WTC11 (cell line): ENCODE measurements at places on chromosomes 7 and 10. TPM values are rescaled to one million over a fixed set of nuclear protein-coding genes. Genes with fewer than 3 reads are reported as not detected.

Gene IL6
- total RNA-seq = 0.27 to 0.71 TPM (median 0.52 TPM) in 3 replicates

Gene TSPAN12
- 16.5 to 17.3 TPM (median 16.8 TPM) in 3 replicates for total RNA-seq

Gene SLC16A12
- 8.0 to 10.9 TPM (median 8.3 TPM) in 3 replicates for total RNA-seq

Gene AKR1D1
- 0.14 to 0.24 TPM (median 0.18 TPM) in 3 replicates for total RNA-seq

DNA sequence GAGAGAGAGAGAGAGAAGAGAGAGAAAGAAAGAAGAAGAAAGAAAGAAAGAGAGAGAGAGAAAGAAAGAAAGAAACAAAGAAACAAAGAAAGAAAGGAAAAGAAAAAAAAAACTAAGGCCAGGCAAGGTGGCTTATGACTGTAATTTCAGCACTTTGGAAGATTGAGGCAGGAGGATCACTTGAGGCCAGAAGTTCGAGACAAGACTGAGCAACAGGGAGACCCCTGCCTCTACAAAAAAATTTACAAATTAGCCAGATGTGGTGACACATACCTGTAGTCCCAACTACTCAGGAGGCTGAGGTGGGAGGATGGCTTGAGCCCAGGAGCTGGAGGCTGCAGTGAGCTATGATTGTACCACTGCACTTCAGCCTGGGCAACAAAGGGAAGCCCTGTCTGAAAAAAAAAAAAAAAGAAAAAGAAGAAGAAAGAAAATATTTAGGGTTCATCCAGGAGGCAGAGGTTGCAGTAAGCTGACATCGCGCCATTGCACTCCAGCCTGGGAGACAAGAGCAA, 2.8 kb downstream of the SERPINE1 start:
- no peak overlapping the region for H3K4me3 ChIP-seq
- peaks cover 5% of the 10 kb centered on the region for H3K36me3 ChIP-seq
- no peak for DNase-seq
- H3K27me3 ChIP-seq = peaks cover 13% of the 10 kb centered on the region

GRCh38 chr7:36208997-36209813, 56.2 kb downstream of the EEPD1 start:
- H3K4me1 ChIP-seq = peaks cover 50% of the 10 kb centered on the region
- no peaks in the 10 kb centered on the region for H3K27me3 ChIP-seq
- peaks cover 4% of the 10 kb centered on the region for H3K36me3 ChIP-seq
- no peak overlapping the region for H3K27ac ChIP-seq
- DNase-seq = no peak

DNA sequence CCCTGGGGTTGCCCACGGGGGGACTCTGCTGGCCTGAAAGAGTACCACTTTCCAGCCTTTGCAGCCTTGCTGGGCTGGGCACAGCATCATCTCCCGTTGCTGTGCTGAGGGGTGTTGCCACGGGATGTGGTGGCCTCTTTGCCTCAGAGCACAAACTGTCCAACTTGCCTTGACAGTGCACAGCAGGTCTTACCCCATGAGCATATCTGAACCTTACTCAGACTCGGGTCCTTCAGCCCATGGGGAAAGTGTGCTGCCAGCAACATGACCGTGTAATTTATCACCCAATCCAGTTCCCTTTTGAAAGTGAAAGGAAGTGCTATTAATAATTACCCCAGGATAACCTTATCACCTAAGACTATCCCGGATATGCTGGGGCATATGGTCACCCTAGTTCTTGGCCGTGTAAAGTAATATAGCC, 46.8 kb downstream of the TBXAS1 start:
- H3K4me3 ChIP-seq = no peak overlapping the region
- no peaks in the 10 kb centered on the region for H3K36me3 ChIP-seq
- H3K4me1 ChIP-seq = 0 out of 2 replicates have a peak, but pooled peaks cover 2% of the 10 kb centered on the region
- H3K27ac ChIP-seq = no peak overlapping the region

DNA sequence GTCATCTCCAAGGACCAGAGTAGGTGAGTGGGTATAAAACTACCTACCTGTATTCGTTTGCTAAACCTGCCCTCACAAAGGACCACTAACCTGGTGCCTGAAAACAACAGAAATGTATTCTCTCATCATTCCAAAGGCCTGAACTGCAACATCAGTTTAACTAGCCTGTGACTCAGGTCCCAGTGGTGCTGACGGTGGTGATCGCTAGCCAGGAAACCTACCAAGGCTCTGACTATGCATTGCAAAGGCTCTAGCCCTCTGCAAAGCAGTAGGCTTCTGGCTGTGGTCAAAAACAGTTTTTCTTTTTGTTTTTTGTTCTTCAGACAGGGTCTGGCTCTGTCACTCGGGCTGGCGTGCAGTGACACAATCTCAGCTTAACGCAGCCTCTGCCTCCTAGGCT, 107.5 kb downstream of the NPTX2 start:
- no peaks in the 10 kb centered on the region for H3K36me3 ChIP-seq
- peaks cover 26% of the 10 kb centered on the region for H3K4me1 ChIP-seq
- no peak overlapping the region for H3K4me3 ChIP-seq
- no peak for DNase-seq
- no peak overlapping the region for H3K27ac ChIP-seq
- H3K27me3 ChIP-seq = no peaks in the 10 kb centered on the region

- H3K27me3 ChIP-seq = peaks cover 5% of the 10 kb centered on the region
- H3K4me3 ChIP-seq = no peak overlapping the region
- H3K27ac ChIP-seq = no peak overlapping the region; the same call in 1 of the 2 replicates
- peaks cover 45% of the 10 kb centered on the region for H3K4me1 ChIP-seq
- no peaks in the 10 kb centered on the region for H3K36me3 ChIP-seq
Measured at GRCh38 chr10:95308389-95309302, 17.8 kb upstream of the PDLIM1 start.

DNA sequence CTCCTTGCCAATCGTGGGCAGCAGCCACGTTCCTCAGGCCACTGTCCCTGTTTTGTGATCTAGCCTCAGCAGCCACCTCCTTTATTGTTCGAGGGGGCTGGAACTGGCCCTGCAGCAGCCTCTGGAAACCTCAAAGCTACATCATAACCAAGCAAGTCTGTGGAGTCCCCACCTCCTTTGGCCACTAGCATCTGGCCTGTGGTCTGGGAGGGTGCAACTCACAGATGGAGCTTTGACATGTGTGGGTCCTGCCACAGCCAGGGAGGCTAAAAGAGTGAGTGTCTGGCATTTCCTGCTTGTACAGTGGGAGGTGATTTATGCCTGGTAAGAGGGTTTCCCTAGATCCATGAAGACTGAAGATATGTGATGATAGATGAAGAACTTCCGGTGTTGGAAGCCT, 32.3 kb upstream of the NUB1 start:
- H3K27me3 ChIP-seq = no peaks in the 10 kb centered on the region
- H3K4me3 ChIP-seq = no peak overlapping the region
- DNase-seq = no peak
- no peak overlapping the region for H3K27ac ChIP-seq
- H3K4me1 ChIP-seq = peaks cover 9% of the 10 kb centered on the region

DNA sequence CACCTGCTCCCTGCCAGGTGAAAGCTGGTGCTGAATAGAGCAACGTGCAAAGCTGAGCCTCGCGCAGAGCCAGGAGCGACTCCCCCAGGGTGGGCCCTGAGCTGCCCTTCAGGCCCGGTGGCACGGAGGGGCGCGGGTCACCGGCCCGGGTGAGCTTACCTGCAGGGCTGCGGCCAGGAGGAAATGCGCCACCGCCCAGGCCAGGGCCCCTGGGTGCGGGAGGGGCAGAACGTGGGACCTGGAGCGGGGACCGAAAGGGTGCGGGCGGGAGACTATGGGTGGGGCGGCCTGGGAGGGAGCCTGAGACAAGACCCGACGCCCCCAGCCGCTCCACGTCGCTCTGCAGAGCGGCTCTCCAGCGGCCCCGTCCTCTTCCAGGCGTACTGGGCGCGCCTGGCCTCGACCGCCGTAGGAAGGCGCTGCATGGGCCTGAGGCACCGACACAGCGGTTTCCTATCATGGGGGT, 122.1 kb downstream of the BTAF1 start:
- peak; percentile 42 for DNase-seq
- no peaks in the 10 kb centered on the region for H3K36me3 ChIP-seq
- H3K4me1 ChIP-seq = peaks cover 20% of the 10 kb centered on the region
- 0 out of 2 replicates have a peak, but pooled peaks cover 4% of the 10 kb centered on the region for H3K27me3 ChIP-seq
- H3K4me3 ChIP-seq = peak overlapping the region; percentile 60

- no peaks in the 10 kb centered on the region for H3K4me1 ChIP-seq
- H3K36me3 ChIP-seq = no peaks in the 10 kb centered on the region
- H3K4me3 ChIP-seq = no peak overlapping the region
- H3K27ac ChIP-seq = no peak overlapping the region; the same call in 1 of the 2 replicates
Measured at GRCh38 chr7:108299251-108299973, 156.8 kb downstream of the NRCAM start.

DNA sequence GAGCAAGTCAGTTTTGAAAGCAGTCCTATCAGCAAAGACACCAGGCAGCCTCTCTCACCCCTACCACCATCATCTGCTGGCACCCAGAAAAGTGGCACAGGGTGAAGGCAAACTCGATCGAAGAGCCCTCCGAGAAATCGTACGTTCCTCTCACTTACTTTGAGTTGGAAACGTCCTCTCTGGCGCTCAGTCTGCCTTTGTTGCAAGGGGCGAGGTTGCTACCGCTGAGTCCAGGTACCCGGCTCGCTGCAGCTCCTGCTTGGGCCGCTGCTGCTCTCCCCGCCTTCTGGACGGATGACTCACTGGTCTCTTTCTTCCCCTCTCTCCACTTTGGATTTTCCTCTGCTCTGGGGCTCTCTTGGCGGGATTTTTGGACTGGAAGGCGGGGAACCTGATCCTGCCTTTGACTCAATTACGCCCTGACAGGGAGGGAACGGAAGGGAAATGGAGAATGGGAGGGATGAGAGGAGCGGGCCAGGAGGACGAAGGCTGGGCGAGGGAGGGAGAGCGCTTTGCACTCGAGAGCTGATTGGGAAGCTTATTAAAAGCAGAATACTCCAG, at the start of gene PTN:
PTN (minus strand) TSS at position 453 of the 561 bp plus-strand sequence. CDS start 88,760 bp downstream, outside the sequence.
- peaks cover 61% of the 10 kb centered on the region for H3K4me1 ChIP-seq
- peak within 1 kb of the TSS; percentile 55 for H3K27ac ChIP-seq
- H3K27me3 ChIP-seq = peaks cover 19% of the 10 kb centered on the region
- H3K4me3 ChIP-seq = peak within 1 kb of the TSS; percentile 83

GRCh38 chr10:100153239-100153825, 32.5 kb downstream of the ERLIN1 start:
- no peak overlapping the region for H3K4me3 ChIP-seq
- no peaks in the 10 kb centered on the region for H3K27me3 ChIP-seq
- peaks cover 14% of the 10 kb centered on the region for H3K4me1 ChIP-seq

GRCh38 chr10:100817268-100817839, 72.0 kb downstream of the PAX2 start:
- H3K27me3 ChIP-seq = peaks cover 32% of the 10 kb centered on the region
- H3K27ac ChIP-seq = no peak overlapping the region
- peaks cover 24% of the 10 kb centered on the region for H3K4me1 ChIP-seq
- H3K4me3 ChIP-seq = no peak overlapping the region
